ENCODE measurements at places on chromosomes 13 and 19.

- DNase-seq: no peak
Measured at GRCh38 chr13:78197231-78197630, 278.6 kb upstream of the EDNRB start.

DNA sequence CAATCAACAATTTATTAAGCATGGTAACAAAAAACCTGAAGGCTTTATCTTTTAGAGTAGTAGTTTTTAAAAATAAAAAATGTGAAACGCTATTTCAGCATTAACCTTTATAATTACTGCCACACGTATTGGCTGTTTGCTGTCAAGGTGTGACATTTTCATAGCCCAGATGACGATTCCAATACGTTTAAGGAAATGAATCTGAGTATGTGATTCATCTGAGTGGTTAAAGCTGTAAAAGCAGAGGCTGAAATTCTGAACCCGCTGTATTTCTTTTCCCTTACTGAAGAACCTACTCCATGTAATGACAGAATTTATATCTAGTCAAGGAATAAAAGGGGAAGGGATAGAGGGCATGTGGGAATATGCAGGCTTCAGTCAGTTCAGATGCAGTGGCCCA, 166.0 kb downstream of the LMO7 start:
- DNase-seq: no peak

DNA sequence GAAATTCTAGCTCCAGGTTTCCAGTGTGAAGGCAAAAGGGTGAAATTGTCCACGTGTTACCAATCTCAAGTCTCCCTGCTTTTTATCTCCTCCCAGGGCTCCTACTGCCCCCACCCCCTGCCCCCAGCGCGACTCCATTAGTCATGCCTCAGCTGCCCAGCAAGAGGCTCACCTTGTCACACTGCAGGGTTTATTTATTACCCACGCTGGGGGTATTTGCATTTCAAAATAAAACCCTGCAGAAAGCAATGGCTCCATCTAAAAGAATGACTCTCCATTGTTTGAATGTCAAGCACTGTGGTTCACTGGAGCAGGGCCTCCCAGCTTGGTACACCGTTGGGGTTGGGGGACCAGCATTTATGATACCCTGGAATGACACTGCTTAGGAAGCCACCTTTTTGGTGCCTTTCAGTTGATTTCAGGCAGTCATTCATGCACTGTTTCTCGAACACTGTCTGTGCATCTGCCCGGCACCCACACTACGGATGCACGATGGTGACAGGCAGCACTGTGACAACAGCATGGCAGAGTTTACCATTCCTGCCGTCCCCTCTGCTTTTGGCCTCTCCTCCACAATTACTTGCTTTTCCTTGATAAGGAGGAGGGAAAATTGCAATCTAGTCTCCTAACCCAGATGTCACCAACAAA, 9.9 kb upstream of the POP4 start:
- peak; percentile 62 for DNase-seq

GRCh38 chr19:43651758-43652545, 12.3 kb upstream of the CADM4 start:
- DNase-seq: no peak

GRCh38 chr19:40261631-40262030, 23.5 kb downstream of the AKT2 start:
- DNase-seq: no peak

DNA sequence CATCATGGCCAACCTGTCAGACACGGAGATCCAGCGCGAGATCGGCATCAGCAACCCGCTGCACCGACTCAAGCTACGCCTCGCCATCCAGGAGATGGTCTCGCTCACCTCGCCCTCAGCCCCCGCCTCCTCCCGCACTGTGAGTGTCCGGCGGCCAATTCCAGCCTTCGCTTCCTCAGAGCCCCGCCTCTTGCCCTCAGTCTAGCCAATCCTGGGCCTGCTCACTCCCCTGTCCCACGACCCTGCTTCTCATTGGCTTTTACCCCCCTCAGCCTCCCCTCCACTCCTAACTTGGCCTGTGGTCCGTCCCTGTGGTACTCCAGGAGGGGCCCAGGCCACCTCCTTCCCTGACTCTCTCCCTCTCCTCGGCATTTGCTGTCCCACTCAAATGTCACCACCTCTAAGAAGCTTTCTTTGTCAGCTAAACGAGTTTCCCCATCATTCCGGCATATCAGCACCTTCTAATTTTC, 12.3 kb downstream of the HRC start:
- DNase-seq: no peak

DNA sequence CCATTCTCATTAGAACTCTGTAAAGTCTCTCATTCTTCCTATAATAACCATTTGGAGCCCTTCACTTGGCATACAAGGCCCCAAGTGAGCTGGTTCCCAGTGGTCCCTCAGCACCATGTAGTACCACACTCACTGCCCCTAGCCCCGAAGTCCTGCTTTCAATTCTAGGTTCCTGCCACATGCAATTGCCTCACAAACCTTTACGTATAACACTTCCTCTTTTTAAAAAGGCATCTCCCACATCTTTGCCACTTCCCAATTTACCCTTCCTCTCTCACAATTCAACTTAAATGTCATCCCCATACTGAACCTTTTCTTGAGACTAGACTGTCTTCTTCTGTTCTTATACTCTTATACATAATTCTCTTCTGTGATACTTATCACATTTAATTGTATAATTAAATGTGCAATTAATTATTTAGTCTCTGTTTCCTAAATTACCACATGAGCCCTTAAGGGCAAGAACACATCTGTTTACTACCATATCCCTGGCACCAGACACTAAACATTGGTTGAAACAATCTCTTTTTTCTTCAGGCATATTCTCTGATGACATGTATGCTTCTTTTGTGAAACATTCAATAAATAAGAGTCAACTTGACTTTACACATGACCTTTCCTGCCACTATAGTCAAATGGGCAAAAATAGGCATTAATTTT, 304.0 kb downstream of the SPRY2 start:
- no peak for DNase-seq

GRCh38 chr13:110640591-110641029, 25.3 kb downstream of the NAXD start:
- DNase-seq: peak; percentile 12

DNA sequence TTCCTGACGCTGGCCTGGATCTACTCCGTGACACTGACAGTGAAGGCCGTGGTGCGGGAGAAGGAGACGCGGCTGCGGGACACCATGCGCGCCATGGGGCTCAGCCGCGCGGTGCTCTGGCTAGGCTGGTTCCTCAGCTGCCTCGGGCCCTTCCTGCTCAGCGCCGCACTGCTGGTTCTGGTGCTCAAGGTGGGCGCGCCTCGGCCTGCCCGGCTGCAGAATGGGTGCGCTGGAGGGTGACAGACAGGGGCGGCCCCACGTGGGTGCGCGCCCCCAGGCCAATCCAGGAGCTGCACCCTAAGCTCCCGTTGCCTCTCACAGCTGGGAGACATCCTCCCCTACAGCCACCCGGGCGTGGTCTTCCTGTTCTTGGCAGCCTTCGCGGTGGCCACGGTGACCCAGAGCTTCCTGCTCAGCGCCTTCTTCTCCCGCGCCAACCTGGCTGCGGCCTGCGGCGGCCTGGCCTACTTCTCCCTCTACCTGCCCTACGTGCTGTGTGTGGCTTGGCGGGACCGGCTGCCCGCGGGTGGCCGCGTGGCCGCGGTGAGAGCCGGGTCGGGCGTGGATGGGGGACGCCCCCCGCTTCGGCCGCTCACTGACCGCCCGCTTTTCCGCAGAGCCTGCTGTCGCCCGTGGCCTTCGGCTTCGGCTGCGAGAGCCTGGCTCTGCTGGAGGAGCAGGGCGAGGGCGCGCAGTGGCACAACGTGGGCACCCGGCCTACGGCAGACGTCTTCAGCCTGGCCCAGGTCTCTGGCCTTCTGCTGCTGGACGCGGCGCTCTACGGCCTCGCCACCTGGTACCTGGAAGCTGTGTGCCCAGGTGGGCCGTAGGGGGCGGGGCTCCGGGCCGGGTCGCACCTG, 7.2 kb downstream of the ABCA7 start:
- no peak for DNase-seq

GRCh38 chr19:9885077-9885552, 50.0 kb downstream of the PIN1 start:
- no peak for DNase-seq

GRCh38 chr13:103276775-103277498, 210.7 kb upstream of the SLC10A2 start:
- no peak for DNase-seq

GRCh38 chr13:73676550-73677047, 457.6 kb downstream of the KLF12 start:
- no peak for DNase-seq

DNA sequence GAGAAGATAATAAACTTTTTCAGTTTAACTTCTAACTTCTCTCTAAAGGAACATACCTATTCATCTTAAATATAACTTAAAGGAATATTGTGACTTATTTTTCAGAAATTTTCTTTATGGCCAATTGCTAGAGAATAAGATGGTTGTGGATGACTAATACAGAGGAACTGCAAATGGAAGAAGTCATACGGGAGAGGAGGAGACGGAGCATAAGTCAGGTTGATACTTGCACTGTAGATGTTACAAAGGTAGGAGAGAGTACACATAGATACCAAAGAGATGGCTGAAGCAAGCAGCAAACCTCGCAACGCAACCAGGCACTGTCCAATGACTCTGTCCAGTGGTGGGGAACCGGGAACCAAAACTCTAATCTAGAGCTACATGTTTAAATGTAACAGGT, 963.4 kb downstream of the PCDH9 start:
- no peak for DNase-seq

- DNase-seq: no peak
Measured at GRCh38 chr13:94300401-94300800, 179.1 kb downstream of the DCT start.

DNA sequence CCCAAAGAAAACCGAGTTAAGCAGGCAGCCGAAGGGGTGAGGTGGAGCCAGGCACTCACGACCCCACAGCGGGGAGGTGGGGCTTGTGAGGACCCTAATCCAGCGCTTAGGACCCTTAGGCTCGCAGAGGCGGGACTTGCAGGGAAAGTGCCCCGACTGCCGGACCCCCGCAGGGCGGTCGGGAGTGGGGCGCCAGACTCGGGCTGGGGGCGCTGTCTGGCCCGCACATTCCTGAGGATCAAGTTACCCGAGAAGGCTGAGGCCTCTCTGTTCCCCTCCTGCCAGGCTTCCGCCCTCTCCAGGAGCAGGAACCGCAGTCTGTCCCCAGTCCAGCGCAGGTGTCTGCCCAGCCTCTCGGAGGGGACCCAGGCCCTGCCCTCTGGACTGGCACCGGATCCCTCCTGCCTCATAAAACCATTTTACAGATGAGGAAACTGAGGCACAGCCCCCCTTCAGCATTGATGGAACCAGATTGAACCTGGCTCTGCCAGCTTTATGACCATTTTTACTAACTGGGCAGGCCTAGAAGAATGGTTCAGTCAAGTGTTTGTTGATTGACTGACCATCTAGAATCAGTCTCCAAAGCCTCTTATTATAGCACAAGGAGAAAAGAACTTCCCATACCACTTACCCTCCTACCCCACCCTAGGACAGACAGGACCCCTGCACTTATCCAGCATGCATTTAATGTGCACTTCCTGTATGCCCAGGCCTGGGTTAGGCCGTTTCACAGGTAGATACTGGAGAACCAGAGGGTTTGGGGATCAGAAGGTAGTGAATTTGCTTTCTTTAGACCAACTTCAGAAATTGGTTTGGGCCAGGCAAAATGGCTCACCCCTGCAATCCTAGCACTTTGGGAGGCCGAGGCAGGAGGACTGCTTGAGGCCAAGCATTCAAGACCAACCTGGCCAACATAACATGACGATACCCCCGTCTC, 6.7 kb upstream of the JUND start:
- DNase-seq: no peak

GRCh38 chr19:42440357-42441048, 2.2 kb downstream of the CXCL17 start:
- DNase-seq: peak; percentile 56

- DNase-seq: no peak
Measured at GRCh38 chr19:48218997-48219396, 36.7 kb downstream of the CARD8 start.

- no peak for DNase-seq
Measured at GRCh38 chr19:5052515-5052914, 83.6 kb downstream of the KDM4B start.

DNA sequence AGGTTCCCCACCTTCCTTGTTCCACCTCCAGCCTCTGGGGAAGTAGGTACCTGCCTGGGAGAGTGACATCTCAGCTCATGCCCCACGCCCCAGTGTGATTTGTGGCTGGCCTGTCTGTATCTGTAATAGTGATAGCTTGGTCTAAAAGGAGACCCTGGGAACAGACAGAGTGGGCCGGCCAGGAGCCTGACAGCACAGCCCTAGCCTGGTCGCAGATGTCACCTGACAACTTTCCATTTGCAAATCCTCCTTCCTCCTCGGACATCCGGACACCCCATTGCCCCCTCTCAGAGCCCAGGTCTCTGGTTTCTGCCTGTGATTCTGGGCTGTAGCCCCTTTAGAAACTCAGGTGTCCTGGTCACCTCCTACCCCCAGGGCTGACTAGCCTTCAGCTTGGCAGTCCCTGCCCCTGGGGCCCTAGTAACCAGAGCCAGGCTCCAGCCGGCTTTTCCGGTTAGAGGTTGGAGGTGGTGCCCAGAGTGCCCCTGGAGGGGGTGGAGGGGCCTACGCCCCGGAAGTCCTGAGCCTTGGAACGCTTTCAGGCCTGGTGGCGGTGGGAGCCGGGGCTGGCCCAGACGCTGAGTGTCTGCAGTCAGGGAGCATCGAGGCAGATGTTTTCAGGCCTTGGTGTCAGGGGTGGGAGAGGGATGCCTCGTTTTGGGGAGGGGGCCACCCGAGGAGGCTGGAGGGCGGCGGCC, 6.5 kb downstream of the LRRC8E start:
- no peak for DNase-seq

GRCh38 chr13:104831831-104832230, 1703.6 kb downstream of the EFNB2 start:
- no peak for DNase-seq

DNA sequence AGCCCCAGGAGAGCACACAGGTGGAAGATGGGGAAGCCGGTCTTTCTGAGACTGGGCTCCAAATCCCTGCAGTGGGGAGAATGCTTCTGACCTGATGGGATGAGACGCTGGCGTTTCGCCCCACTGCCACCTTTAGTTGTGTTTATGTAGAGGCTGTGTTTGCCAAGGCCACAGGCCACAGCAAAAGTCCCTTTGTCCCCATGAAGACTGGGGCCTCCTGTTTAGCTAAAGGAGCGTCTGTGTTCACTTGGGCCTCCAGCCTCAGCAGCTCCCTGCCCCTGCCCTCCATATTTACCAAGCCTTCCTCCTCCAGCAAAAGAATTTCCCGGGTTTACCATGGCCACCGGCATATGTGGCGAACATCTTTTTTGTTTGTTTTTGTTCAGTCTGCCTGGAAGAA, 10.4 kb upstream of the KLK14 start:
- peak; percentile 42 for DNase-seq

DNA sequence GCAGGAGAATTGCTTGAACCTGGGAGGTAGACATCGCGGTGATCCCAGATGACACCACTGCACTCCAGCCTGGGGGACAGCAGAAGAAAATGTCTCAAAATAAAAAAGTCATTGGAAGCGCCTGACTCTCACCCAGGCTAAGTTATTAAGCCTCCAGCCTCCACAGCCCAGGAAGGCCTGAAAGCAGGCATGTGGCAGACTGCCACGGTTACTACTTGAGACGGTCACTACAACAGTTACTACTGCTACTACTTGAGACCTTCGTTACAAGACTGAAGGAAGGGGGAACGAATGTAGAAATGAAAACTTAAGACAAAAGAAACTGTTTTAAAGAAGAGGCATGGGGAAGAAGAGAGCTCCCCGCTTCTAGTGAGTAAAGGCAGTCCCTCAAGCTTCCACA, 9.6 kb downstream of the PRR22 start:
- DNase-seq: no peak

Data from DMS79 (cell line).